Vagina (tissue), 2 donors: ENCODE measurements at places on chromosomes 5 and 9.
A peak's percentile ranks its signal among the peaks of the same experiment; 100 is the strongest.

DNA sequence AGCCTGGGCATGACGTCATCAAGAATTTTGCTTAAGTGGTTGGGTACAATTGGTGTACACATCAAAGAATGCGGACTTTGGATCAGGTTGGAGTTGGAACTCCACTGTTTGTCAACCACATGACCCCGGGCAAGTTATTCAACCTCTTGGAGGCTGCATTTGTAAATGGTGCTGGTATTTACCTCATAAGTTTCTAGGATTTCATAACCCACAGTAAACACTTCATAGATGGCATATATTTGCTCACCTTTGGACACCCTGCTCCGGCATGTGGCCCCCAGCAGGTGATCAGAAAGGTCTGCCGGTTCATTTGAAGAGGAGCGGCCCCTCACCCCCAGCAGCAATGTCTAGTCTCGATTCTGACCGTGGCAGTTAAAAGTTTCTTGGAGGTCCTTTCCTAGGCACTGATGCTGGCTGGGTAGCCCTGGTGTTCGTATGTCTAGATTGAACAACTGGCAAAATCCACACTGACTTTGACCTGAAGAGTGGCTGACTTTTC is 60.6 kb downstream of the IL6ST start:
- H3K27me3 ChIP-seq = no peaks in the 10 kb centered on the region
- H3K36me3 ChIP-seq = no peaks in the 10 kb centered on the region
- no peak overlapping the region for H3K27ac ChIP-seq
- H3K4me3 ChIP-seq = no peak overlapping the region
- DNase-seq = no peak

DNA sequence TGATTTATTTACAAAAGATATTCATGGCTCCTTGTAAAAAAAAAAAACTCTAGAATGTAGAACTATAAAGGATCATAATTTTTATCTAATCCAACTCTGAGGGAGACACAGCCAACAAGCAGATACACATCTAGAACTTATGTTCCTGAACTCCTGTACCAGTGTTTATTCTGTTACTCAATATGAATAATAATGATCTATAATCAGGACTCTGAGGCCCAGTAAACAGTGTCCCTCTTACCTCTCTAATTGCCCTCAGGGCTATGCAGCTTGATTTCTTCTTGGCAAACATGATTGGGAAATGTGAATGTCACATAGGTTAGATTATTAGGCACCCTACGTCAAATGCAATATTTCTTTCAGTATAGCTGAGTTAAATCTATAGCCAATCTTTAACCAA is 391.6 kb upstream of the RPS23 start:
- H3K27me3 ChIP-seq = no peaks in the 10 kb centered on the region
- H3K4me3 ChIP-seq = no peak overlapping the region
- H3K4me1 ChIP-seq = no peaks in the 10 kb centered on the region
- no peak overlapping the region for H3K27ac ChIP-seq
- no peak for DNase-seq
- H3K36me3 ChIP-seq = no peaks in the 10 kb centered on the region

GRCh38 chr9:93891549-93892310 is 63.4 kb downstream of the BARX1 start:
- H3K4me1 ChIP-seq = no peaks in the 10 kb centered on the region
- no peaks in the 10 kb centered on the region for H3K36me3 ChIP-seq
- no peak for DNase-seq
- H3K4me3 ChIP-seq = no peak overlapping the region
- no peaks in the 10 kb centered on the region for H3K27me3 ChIP-seq
- H3K27ac ChIP-seq = no peak overlapping the region

- DNase-seq = peak; percentile 40
- H3K4me3 ChIP-seq = peak overlapping the region; percentile 33
- no peak overlapping the region for H3K27ac ChIP-seq
- no peaks in the 10 kb centered on the region for H3K36me3 ChIP-seq
- H3K27me3 ChIP-seq = peaks cover 4% of the 10 kb centered on the region
These were observed 125.3 kb downstream of the TMEM174 start for GRCh38 chr5:73298251-73298771.

DNA sequence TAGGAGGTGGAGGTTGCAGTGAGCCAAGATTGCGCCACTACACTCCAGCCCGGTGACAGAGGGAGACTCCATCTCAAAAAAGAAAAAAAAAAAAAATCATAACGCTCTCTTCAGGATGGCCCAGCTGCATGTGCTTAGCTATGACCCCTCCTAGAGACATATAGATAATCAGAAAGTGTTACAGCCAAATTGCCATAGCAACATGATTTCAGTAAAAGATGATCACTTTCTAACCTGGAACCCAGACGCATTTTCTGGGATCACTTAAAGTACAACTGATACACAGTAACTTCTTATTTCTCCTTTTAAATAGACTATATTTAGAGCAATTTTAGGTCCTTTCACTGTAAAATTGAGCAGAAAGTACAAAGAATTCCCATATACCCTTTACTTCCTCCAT is 372.9 kb downstream of the CDH18 start:
- H3K36me3 ChIP-seq = no peaks in the 10 kb centered on the region
- no peak overlapping the region for H3K4me3 ChIP-seq
- H3K4me1 ChIP-seq = no peaks in the 10 kb centered on the region
- no peak overlapping the region for H3K27ac ChIP-seq
- no peaks in the 10 kb centered on the region for H3K27me3 ChIP-seq

DNA sequence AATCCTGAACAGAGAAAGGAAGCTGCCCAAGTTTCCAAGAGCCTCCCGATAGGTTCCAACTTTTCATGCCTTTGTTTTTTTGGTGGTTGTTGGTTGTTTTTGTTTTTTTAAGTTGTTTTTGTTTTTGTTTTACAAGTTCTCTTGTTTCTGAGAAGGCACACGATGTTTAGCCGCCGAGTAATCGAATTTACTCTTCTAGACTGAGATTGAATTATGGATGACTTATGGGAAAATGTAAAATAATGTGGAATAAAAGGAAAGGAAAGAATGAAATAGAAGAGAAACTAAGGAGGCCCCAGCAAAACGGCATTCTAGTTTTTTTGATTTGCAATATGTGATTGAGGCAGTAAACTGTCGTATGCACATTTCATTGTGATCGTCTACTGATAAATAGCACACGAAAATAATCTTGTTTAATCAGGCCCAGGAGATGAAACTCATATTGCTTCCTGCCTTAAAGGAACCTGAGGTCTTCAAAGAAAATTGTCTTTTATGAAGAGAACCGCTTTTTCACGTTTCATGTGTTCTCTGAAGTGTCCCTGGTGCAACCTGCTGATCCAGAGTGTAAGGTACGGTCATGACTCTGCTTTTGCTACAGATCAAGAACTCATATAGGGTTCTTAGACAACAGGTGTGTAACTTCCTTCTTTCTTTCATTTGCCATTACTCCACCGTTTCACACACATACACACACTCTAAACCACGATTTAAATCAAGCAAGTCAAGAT is 1.3 kb upstream of the GNAQ start:
- H3K4me3 ChIP-seq = peak overlapping the region; percentile 98
- H3K36me3 ChIP-seq = no peaks in the 10 kb centered on the region
- H3K27me3 ChIP-seq = no peaks in the 10 kb centered on the region
- DNase-seq = no peak
- H3K4me1 ChIP-seq = peaks cover 34% of the 10 kb centered on the region
- peak overlapping the region; percentile 97 for H3K27ac ChIP-seq

GRCh38 chr9:107175041-107175440 is 108.0 kb upstream of the RAD23B start:
- no peak overlapping the region for H3K4me3 ChIP-seq
- H3K27ac ChIP-seq = no peak overlapping the region
- H3K27me3 ChIP-seq = no peaks in the 10 kb centered on the region
- no peaks in the 10 kb centered on the region for H3K36me3 ChIP-seq
- DNase-seq = no peak

GRCh38 chr5:116859666-116860320 is 285.2 kb upstream of the SEMA6A start:
- H3K4me1 ChIP-seq = no peaks in the 10 kb centered on the region
- DNase-seq = no peak
- no peaks in the 10 kb centered on the region for H3K36me3 ChIP-seq
- no peaks in the 10 kb centered on the region for H3K27me3 ChIP-seq

DNA sequence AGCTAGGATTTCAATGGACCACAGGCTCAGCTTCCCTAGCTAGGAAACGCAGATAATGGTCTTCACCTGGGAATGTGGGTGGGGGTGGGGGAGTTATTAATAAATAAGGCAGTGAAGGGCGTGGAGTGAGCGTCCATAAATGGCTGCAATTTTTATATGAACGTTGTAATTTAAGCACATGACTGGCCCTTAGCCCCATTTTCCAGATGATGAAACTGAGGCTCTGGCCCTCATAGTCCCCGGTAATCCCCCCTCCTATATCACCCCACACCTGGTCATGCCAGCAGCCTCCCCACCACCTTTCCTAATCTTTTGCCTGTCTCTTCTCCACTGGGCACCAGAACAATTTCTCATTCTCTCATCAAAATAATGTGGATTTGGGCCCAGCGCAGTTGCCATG is 61.9 kb upstream of the LMX1B start:
- H3K27ac ChIP-seq = no peak overlapping the region
- no peak overlapping the region for H3K4me3 ChIP-seq
- H3K27me3 ChIP-seq = no peaks in the 10 kb centered on the region
- H3K36me3 ChIP-seq = no peaks in the 10 kb centered on the region

GRCh38 chr5:54440456-54440893 is 15.0 kb upstream of the HSPB3 start:
- H3K4me1 ChIP-seq = no peaks in the 10 kb centered on the region
- H3K27ac ChIP-seq = no peak overlapping the region
- no peak overlapping the region for H3K4me3 ChIP-seq
- no peaks in the 10 kb centered on the region for H3K27me3 ChIP-seq
- no peaks in the 10 kb centered on the region for H3K36me3 ChIP-seq
- DNase-seq = no peak

- DNase-seq = no peak
- no peaks in the 10 kb centered on the region for H3K36me3 ChIP-seq
- H3K27ac ChIP-seq = no peak overlapping the region
These were observed 47.8 kb downstream of the PLPP7 start for GRCh38 chr9:131337131-131337848.

DNA sequence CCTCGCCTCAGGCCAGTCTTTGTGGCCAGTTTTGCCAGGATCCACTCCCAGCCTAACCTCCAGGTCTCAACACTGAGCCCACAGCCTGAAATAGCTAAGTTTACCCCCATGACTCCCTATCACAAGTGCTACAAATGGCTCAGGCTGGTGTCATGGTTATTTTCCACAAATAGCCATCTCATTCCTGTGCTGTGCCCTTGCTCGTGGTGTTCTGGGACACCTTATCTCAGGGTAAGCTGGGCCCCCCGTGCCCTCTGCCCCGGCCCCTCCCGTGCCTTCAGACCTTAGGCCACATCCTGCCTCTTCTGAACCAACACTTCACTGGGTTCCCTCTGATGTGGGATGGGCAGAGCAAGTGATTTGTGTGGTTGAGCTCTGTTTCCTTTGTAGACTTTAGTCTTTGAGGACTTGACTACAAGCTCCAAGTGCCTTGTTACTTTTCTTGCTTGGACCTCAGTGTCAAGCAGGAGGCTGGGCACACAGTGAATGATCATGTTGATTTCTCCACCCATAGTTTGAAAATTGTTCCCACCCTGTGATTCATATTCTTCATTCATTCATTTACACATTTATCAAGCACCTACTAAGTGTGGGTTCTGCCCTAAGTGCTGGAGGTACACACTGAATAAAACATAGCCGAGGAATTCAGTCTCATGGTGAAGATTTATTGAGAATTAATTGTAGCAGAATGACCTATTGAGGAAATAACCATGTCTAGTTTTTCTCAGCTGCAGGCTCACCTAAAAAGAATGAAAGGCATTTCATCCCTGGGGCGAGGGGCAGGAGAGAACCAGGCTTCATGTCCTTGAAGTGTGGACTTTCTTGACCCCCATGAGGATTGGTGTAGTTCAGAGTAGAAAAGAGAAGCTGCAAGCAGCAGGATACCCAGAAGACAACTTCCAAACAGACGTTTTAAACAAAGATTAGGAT is 84.5 kb upstream of the CTNNA1 start:
- H3K4me3 ChIP-seq = no peak overlapping the region
- H3K27ac ChIP-seq = no peak overlapping the region
- DNase-seq = no peak
- no peaks in the 10 kb centered on the region for H3K36me3 ChIP-seq
- H3K4me1 ChIP-seq = peaks cover 15% of the 10 kb centered on the region

GRCh38 chr9:129258823-129259301 is 80.8 kb upstream of the IER5L start:
- no peak for DNase-seq
- no peak overlapping the region for H3K27ac ChIP-seq
- H3K36me3 ChIP-seq = no peaks in the 10 kb centered on the region
- no peaks in the 10 kb centered on the region for H3K27me3 ChIP-seq

DNA sequence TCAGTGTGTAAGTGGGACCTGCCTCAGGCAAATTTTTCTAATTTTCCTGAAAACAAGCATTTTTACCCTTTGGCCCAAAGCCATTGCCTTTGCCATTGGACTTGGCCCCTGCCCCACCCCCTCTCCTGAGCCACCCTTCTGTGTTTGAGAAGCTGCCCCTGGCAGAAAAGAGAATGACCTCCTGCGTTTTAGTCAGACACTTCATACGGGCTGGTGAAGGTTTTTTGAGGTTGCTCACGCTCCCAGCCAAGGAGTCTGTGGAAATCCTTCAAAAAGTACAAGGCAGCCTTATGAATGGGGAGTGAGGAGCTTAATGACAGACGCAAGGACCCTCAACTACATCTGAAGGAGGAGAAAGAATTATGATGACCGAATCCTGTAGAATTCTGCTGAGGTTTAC is 308.9 kb downstream of the SLIT3 start:
- DNase-seq = no peak
- H3K4me3 ChIP-seq = no peak overlapping the region
- H3K27ac ChIP-seq = no peak overlapping the region
- H3K4me1 ChIP-seq = no peaks in the 10 kb centered on the region
- no peaks in the 10 kb centered on the region for H3K36me3 ChIP-seq

DNA sequence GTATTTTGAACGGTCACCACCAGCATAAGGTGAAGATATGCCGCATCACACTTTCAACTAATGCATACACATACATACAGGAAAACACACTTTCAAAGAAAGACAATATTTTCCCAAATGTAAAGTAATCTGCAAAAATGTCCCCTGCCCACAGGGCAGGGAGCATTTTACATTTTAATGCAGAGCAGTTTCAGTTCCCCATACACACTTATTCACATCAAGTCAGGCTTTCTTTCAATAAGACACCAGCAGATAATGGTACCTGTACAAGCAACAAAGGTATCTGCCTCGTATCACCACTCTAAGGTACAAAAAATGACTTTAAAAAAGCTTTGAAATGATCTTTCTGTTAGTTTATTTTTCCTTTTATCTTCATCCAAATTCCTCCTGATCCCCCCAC is 247.1 kb upstream of the CCNG1 start:
- no peak overlapping the region for H3K4me3 ChIP-seq
- H3K36me3 ChIP-seq = no peaks in the 10 kb centered on the region
- DNase-seq = no peak
- H3K4me1 ChIP-seq = no peaks in the 10 kb centered on the region
- H3K27ac ChIP-seq = no peak overlapping the region

- DNase-seq = no peak
- H3K27ac ChIP-seq = no peak overlapping the region
- H3K4me3 ChIP-seq = no peak overlapping the region
- H3K27me3 ChIP-seq = no peaks in the 10 kb centered on the region
These were observed 127.1 kb downstream of the TAF11L14 start for GRCh38 chr5:17761326-17761725.
